ENCODE measurements at places on chromosomes 11 and 22. TPM values are rescaled to one million over a fixed set of nuclear protein-coding genes. Genes with fewer than 3 reads are reported as not detected.

Gene NRGN
- total RNA-seq: 6.1 TPM

Gene SLC22A12
- total RNA-seq: not detected

Gene COMT
- 166 TPM for total RNA-seq

Gene HYLS1
- 13.6 TPM for total RNA-seq

Gene NTM
- not detected for total RNA-seq

Gene ZBTB16
- 0.23 TPM for total RNA-seq

Gene NCF4
- total RNA-seq: 0.33 TPM

Gene PPP1R14B
- 378 TPM for total RNA-seq

Gene HPX
- total RNA-seq: 0.41 TPM

Gene RBX1
- total RNA-seq: 56.0 TPM

Gene INPP5J
- 0.53 TPM for total RNA-seq

Gene TMEM126B
- 60.0 TPM for total RNA-seq

Gene CYB5R2
- 4.4 TPM for total RNA-seq

Gene IFITM5
- not detected for total RNA-seq

Gene NXPE1
- total RNA-seq: not detected

Gene ARHGAP42
- 4.5 TPM for total RNA-seq

Data from A549 treated with GW870086 at 1 μM for 4 hours (cell line).